ENCODE measurements at places on chromosomes 1 and 21.

GRCh38 chr1:29800522-29800956 is 564.2 kb downstream of the PTPRU start:
- DNase-seq: no peak

DNA sequence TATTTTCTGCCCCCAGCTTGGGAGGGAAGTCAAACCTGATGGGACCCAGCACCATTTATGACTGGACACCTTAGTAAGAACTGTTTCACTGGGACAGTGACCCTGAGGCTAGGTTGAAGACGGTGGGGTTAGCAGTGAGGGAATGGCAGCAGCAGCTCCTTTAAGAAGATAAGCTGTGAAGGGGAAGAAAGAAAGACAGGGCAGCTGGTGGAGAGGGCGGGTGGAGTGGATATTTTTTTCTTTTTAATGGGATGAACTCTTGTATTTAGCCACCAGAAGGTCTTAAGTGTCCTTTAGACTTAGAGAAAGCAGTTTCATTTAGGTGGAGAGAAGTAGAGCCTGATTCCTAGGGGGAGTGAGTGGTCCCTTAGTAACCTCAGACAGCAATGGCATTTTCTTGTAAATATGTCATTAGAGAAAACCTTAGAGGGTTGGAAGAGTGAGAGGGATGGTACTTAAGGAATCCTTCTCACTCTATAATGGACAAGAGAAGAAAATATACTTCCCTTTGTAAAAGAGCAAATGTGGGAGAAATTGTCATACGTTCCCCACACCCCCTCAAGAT is 187.5 kb downstream of the HHAT start:
- DNase-seq: no peak

DNA sequence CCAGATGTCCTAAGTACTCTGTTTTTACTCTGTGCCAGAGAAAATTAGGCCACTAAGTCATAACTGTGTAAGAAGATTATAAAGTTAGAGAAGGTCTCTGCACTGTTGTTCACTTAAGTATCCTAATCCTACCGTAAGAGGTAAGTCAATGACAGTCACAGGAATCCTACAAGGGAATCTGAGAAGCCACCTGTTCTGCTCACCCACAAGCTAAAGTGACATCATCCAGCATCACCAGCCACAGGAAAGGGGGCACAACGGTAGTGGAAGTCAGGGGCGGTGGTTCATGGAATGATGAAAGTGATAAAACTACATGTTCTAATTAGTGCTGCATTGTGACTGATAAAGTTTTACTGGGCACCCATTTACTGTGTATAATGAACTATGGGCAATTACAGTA is 92.7 kb downstream of the PLD5 start:
- no peak for DNase-seq

GRCh38 chr1:57536749-57537423 is 113.0 kb upstream of the DAB1 start:
- DNase-seq: no peak

DNA sequence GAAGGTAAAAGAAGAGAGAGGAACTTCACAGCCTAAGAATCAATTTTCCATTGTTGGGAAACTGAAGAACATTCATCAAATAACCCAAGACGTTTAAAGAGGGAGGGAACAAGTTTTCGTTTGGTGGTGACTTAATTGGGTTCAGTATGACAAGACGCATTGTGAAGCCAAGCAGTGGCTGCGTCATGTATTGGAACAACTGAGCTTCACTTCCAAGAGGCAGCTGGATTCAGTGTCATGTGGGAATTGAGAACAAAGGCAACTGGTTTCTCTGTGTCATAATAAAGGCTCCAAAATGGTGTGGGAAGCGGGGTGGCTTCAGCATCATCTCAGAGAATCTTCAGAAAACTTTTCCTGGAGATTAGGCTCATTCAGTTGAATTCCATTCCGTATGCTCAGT is 29.8 kb upstream of the RC3H1 start:
- DNase-seq: no peak
